ENCODE measurements at places on chromosomes 11 and 22.

DNA sequence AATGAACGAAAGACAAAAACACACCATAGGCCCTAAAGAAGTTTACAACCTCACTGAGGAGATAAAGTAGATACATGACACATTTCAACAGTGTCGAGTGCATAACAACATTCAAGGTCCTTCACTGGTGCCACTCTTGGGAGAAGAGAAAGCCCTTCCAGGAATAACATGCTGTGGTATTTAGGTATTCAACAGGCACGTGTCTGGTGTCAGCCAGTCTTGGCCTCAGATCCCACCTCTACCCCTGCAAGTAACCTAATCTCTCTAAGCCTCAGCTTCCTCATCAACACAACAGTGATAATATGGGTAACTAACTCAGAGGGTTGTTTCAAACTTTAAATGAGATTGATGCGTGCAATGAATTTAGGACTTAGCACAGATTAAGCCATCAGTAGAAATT lies 235.0 kb upstream of the ZC3H12C start:
- no peak for DNase-seq

- DNase-seq: no peak
Observed at GRCh38 chr22:23513133-23513532, 67.0 kb downstream of the IGLL1 start.

DNA sequence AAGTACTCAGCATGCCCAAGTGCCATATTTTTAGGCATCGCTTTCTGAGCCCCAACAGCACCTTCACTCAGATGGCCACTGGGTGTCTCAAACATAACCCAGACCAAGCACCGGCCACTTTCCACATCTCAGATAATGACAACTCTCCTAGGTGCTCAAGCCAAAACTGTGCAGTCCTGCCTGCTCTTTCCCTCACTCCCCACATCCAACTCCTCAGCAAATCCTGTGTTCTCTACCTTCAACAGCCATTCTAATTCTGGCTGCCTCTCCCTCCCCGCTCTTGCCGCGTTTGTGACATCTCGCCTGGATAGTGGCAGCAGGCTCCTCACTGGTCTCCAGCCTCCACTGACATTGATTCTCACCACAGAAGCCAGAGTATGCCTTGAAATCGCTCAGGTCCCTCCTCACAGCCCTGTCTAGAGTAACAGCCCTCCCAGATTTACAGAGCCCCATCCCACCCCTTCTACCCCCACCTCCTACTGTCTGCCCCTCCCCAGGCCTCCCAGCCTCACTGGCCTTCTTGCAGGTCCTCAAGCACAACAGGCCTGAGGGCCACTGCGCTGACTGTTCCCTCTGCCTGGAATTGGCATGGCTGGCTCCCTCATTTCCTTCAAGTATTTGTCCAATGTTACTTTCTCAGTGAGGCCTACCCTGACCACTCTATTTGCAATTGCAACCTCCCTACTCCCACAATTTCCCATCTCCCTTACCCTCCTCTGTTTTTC lies 1.3 kb upstream of the PHETA2 start:
- no peak for DNase-seq

DNA sequence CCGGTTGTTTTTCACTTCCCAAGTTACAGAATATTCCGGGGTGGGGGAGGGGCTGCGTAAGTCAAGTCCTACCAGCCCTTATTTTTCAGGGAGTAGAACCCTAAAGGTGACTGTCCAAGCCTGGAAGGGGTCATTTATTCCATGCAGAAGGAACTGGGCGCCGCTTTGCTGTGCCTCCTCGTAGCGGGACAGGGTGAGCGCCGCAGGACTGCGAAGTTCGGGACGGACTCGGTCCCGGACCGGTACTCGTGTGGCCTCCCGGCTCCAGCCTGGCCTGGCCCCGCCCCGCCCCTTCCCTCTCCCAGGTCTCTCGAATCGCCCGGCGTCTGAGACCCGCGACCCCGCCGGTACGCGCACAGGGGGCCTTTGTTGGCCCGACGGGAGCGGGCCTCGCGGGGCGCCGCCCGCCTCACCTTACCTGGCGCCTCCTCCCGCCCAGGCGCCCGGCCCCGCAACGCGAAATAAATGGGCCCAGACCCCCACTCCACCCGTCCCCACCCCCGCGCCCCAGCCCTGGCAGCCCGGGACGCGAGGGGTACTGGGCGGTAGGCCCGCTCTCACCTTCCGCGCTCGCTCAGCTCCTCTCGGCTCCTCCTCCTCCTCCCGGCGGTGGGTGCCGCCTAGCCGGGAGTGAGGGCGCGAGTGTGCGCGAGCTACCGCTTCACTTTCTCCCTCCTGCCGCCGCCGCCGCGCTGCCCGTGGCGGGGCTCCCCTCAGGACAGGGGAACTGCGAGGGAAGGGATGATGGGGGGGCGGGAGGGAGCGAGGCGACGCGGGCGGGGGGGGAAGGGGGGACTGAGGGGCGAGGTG lies 698 bp downstream of the PAK1 start:
- peak; percentile 28 for DNase-seq

GRCh38 chr11:134437821-134438220 lies 25.8 kb upstream of the B3GAT1 start:
- DNase-seq: no peak

DNA sequence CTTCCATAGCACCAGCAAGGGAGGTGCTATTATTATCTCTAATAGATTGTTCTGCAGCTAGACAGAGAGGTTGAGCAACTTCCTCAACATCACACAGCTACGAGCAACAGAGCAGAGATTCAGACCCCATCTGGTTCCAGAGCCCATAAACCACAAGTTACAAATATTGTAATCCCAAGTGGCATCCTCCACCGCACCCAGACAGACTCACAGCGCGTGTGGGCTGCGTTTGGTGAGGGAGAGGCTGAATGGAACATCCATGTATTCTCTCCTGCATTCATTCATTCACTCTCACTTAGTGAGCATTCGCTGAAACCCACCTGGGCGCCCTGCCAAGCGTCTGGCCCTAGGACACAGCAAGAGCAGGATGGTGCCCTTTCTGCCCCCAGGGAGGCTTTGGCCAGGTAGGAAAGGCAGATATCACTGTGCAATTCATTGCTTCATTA lies 33.5 kb downstream of the LIF start:
- DNase-seq: no peak

- no peak for DNase-seq
Observed at GRCh38 chr11:5343474-5344335, at the start of gene OR51B5. TSS of gene OR51B5 (minus strand) at chr11:5343524. CDS start at chr11:5343524, 0 bp downstream.

GRCh38 chr11:57487920-57488659 lies 27.4 kb downstream of the SLC43A1 start:
- DNase-seq: no peak

DNA sequence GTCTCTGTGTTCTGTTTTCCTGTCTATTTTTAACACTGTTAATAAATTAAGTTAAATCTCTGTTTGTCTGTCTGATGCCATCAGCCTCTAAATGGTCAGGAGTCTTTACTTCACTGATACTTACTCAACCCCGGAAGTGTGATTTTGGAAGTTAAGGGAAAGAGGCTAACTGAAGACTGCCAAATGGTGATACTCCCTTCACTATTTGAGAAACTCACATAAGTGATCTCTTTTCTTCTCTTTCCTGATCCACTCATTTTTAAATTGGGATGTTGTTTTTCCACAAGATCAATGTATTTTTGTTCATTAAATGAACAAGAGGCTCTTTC lies 389 bp upstream of the CASP12 start:
- no peak for DNase-seq

DNA sequence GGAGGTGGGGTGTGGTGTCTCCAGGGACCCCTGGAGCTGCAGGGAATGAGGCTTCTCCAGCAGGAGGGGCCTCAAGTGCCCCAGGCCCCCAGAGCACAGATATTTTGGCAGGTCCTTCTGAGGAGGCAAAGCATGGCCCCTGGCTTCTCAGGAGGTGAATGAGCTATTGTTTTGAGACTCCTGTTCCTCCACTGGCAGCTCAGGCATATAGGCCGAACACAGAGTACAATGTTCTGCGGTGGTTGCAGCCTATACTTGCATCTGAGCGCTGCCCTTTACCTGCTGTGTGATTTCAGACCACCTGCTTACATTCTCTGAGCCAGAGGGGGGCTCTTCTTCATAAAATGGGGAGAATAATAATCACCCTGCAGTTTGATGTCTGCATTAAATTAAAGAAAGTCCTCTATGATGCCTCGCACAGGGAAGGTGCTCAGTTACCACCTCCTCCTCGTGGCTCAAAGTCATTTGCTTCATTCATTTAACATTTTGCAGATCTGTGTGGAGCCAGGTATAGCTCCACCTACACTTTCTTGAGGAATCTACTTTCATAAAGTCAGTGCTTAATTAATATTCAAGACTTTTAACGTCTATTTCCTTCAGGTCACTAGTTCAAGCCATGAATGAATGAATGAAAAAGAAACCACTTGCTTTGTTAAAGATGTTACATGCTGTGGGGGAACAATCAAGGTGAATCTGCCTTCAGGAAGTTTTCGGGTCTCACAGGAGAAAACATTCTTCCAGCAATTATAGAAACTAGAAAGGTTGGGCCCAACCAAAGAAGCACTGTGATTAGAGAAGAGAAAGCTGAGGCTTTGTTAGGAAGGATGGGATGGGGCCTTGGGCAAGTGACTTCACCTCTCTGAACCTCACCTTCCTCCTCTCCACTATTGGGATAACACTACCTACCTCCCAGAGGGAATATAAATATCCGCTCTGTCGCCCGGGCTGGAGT lies 68.4 kb downstream of the ADAMTS15 start:
- DNase-seq: no peak

GRCh38 chr11:101866619-101867491 lies 48.0 kb upstream of the CEP126 start:
- no peak for DNase-seq

DNA sequence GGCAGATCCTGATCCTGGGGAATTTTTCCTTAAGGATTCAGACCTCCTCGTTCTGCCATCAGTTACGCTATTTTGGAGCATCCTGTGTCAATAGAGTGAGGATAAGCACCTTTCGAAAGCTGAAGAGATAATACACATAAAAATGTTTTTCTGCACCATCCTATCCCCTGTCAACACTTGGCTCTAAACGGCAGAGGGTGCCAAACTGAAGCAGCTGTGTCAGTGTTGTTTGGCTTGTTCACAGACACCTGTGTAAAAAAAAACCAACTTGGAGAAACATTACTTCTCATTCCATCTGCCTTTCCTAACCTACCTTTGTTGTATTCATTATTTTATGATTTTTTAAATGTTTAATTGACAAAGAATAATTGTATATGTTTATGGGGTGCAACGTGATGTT lies 417.0 kb upstream of the DDI1 start:
- no peak for DNase-seq

DNA sequence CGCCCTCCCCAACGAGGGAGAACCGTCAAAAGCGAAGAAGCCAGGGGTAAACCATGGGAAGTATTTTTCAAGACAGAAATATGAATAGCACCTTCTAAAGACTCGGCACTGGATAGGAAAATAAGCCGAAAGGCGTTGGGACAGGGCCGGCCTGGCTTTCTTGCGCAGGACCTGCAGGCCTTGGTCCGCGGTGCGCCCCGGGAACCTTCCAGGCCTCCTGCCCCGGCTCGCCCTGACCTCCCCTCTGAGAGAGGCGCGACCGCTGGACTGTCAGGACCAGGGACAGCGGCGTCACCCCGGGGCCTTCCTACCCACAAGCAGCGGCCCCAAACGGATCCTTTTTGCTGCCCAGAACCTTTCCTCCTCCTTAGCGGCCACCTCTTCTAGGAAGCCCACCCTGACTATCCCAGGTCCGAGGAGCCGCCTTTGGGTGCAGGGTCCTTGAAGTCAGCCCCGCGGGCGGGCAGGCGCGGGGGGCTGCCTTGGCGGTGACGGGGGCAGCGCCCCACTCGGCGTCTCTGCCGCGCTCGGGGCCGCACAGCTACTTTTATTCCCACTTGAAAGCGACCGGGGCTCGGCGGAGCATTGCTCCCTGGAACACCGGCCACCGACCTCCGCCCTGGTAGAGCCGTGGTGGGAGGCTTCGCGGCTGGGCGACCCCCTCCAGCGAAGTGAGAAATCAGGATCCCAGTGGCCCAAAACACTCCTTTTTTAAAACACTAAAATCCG lies 650 bp upstream of the MAPK11 start:
- DNase-seq: peak; percentile 70

GRCh38 chr11:30921811-30922210 lies 335.7 kb upstream of the MPPED2 start:
- DNase-seq: no peak

DNA sequence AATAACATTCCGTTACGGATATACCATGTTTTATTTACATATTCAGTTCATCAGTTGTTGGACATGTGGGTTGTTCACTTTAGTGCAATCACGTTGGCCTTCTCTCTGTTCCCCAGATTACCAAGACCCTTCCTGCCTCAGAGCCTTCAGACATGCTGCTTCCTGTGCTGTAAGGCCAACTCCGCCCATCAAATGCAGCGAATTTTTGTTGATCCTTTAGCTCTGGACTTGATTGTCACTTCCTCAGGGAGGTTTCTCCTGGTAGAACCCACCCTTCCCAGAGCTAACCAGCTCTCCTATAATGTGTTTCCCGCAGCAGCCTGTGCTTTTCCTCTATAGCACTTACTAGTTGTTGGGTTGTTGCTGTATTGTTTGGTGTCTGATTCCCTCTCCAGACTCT lies 39.4 kb downstream of the SWAP70 start:
- DNase-seq: peak; percentile 20

- DNase-seq: no peak
Observed at GRCh38 chr11:109658190-109658589, 236.2 kb downstream of the C11orf87 start.

- DNase-seq: no peak
Observed at GRCh38 chr11:68302670-68303069, 9.7 kb upstream of the LRP5 start.

- DNase-seq: no peak
Observed at GRCh38 chr22:23400286-23400981, 179.7 kb downstream of the IGLL1 start.

DNA sequence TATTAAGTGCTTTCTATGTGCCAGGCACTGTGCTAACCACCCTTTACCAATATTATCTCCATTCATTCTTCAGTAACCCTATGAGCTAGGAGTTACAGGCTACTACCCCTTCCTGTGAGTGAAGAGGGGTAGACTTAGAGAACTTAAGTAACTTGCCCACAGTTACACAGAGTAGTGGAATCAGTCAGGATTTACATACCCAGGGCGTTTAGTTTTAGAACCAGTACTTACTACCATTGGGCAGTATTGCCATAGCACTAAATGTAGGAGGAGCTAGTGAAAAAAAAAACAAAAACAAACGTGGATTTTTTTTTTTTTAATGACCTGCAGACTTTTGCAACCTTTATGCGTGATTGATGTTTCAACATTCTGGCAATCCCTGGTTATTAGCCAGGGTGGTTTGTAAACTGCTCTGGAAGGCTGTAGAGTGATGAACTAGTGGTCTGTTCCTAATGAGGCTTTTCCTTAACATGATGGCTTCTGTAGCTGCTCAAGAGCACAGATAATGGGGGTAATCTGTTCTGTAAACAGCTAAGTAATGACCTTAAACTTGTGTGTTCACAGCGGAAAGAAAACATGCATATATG lies 11.4 kb downstream of the TBCEL start:
- DNase-seq: no peak

DNA sequence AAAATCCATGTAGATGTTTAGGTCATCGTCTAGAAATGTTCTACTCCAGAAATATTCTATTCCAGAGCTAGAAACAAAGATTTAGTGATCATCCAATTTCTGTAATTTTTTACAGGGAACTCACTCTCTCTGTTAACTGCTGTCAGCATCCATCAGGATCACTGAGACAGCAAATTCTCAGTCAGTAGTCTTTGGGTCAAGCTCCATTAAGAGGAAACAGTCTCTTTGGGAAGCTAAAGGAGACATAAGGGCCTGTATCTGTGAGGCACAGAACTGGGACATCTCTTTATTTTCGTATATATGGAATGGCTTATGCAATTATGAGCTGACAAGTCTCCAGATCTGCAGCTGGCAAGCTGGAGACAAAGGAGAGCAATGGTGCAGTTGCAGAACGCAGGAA lies 48.3 kb downstream of the PIK3C2A start:
- no peak for DNase-seq
